Activated CD4-positive, CD25-positive, alpha-beta regulatory T cell (primary cell): ENCODE measurements at places on chromosomes 3 and 15.

DNA sequence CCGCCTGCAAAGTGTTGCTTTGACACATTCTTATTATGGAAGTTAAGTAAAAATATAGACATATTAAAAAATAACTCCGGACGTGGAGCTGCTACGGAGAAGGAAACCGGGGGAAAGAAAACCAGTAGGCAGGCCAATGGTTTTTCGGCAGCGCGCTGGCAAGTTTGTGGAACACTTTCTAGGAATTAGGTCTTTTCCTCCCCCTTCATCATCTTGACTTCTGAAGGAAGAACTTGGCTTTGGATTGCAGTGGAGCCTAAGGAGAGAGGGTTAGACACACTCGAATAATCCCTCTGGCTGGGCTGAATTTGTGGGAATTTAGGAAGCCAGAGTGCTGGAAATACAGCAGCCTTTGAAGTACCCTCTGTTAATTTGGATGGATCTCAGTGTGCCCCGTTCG, 317 bp downstream of the ROBO2 start:
- no peak for DNase-seq

GRCh38 chr3:107416138-107416537, 38.9 kb downstream of the CCDC54 start:
- DNase-seq = no peak

DNA sequence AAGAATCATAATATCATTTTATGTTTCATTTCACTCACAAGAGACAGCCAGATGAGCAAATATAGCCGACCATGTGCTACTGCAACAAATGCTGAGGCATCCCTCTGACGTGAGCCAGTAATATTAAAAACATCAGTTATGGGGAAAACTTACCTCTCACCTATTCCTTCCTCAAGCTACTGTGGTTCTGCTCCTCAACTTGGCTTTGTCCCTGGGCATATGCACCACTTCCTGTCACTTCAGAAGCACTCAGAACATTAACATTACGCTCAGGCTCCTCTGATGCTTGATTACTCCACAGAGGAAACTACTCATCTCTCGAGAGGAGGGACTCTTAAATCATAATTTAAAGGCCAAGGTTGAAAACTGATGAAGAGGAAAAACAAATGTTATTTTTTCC, 457.0 kb upstream of the ALCAM start:
- no peak for DNase-seq

DNA sequence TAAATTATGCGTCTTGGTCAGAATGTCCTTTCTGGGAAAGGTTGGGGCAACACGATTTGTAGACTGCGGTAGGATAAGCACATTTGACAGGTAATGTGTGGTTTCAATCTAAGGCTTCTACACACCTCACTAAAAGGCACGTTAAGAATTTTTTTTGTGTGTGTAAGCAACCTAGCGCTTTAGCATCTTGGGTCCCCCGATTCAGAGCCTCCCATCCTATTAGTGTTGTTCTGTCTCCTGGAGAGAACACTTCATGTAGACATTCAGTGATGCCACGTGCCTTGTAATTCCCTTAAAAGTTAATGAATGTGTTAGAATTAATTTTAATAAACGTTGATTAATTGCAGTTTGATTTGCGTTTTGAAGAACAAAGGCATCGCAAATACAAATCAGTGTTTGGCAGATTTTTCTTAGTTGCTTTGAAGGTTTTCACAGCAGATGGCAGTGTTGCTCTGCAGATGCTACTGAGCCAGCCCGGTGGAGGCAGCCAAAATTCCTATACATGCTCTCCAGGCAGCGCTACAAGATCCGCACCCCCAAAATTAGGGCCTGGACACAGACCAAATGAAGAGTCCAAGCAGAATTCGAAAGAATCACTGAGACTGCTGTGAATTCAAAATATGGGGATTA, 63.5 kb downstream of the OTOL1 start:
- DNase-seq = no peak

GRCh38 chr3:186994000-186994955, 64.0 kb downstream of the ST6GAL1 start:
- no peak for DNase-seq

GRCh38 chr3:127637546-127637945, 8.6 kb downstream of the PODXL2 start:
- no peak for DNase-seq

- no peak for DNase-seq
These were observed 31.5 kb upstream of the TM4SF4 start for GRCh38 chr3:149442851-149443544.

- DNase-seq = no peak
These were observed 2.6 kb downstream of the STIMATE start for GRCh38 chr3:52894756-52895155.

DNA sequence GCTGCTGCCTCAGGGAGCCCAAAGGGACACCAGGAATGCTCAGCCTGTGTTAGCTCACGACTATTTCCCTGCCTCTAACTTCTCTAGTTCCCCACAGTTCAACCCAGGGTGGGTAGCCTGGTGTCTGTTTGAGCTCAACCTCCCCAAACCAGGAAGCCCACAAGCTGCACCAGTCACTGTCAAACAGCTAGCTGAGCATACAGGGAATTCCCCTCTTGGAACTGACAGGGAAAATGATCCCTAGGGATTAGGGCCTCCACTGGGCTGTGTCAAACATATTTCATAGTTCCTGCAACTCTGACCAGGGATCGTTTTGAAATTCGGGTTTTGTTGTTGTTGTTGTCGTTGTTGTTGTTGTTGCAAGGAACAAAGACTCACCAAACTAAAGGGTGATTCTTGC, 147.1 kb upstream of the ICE2 start:
- no peak for DNase-seq

- DNase-seq = no peak
These were observed 135.4 kb upstream of the CBLB start for GRCh38 chr3:106004137-106004681.

DNA sequence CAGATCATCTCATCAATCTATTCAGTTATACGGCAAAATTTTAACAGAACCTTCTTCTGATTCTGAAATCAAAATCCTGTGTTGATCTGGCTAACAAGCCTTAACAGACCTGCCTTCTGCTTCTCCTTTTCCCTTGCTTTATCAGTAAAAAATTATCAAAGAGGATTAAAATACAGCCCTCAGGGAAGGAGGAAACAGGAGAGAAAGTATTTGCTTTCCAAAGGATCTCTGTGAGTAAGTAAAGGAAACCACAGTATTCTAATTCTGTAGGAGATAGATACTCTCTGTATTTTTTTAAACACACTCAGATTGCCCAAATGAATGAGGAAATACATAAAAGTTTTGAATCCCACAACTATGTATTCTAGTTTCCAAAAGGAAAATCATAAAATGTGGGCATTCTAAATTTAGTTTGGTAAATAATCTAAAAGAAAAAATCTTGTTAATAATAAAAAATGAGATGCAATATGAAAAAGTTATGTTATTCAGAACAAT, 221.8 kb downstream of the ZIC1 start:
- DNase-seq = no peak

DNA sequence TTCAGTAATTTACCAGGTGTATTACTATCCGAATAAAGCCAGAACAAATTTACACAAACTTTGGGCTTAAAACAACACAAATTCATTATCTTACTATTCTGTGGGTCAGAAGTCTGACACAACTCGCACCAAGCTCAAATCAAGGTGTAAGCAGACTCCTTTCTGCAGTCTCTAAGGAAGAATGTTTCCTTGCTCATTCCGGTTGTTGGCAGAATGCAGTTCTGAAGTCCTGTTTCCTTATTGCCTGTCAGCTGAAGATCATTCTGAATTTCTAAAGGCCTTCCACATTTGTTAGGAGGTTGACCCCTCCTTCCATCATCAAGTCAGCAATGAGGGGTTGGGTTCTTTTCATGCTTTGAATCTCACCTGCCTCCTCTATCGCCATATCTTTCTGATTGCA, 183.2 kb downstream of the FHIT start:
- no peak for DNase-seq

- DNase-seq = no peak
These were observed 18.3 kb downstream of the RAB43 start for GRCh38 chr3:129103296-129103695.

DNA sequence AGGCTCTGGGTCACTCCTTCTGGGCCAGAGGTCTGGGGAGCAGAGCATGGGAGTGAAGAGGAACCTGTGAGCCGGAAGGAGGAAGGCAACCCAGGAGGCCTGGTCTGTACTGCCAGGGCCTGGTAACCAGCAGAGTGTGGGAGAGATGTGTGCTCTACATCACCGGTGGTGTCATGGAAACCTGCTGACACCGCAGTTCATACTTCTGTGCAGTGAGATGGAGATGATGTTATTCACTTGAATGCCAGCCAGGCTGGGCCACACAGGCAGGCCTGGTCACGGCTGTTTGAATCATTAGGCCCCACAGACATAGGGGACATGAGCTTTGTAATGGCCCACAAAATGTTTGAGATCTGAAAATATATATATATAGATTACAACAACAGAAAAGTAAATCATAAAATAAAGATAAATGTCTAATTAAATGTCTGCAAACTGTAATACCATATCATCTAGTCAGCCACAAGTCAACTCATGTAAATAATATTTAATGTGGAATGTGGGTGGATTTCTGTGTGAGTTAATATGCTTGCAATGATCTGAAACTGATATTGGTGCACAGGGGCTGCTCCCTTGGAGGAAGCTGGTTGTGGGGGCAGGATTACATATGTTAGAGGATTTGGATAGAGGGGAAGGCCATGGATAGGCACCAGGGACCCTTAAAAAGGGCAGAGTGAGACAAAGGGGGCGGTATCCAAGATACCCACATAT, 108.5 kb upstream of the PFN2 start:
- no peak for DNase-seq
